Skeletal muscle tissue (tissue), 5 donors: ENCODE measurements at places on chromosomes 2 and 18. TPM values are rescaled to one million over a fixed set of nuclear protein-coding genes. Genes with fewer than 3 reads are reported as not detected.

Gene ARHGAP15
- total RNA-seq, result 33.9 TPM

Gene TOGARAM2
- total RNA-seq, result 0.52 TPM

Gene FAM98A
- 19.3 TPM for total RNA-seq

Gene UCN
- 1.0 TPM for total RNA-seq

Gene PROKR1
- total RNA-seq, result 0.52 TPM

Gene ASAP2
- 17.7 TPM for total RNA-seq

Gene SPATA3
- not detected for total RNA-seq

Gene MTCL1
- total RNA-seq, result 12.5 TPM

Gene ZAP70
- total RNA-seq, result 3.1 TPM

Gene PRPF40A
- total RNA-seq, result 34.4 TPM

Gene DNAH6
- total RNA-seq, result 1.0 TPM

Gene TMEM163
- total RNA-seq, result 1.0 TPM

Gene RAB27B
- total RNA-seq, result 1.0 TPM

Gene ENOSF1
- 14.1 TPM for total RNA-seq

Gene AMER3
- not detected for total RNA-seq

Gene PAIP2B
- 5.7 TPM for total RNA-seq

Gene CCDC68
- 0.52 TPM for total RNA-seq

Gene YWHAQ
- 140 TPM for total RNA-seq

Gene CXCR1
- 0.52 TPM for total RNA-seq

Gene GALM
- 18.3 TPM for total RNA-seq

Gene ZNF521
- 40.2 TPM for total RNA-seq

Gene GEN1
- 11.0 TPM for total RNA-seq

Gene EML6
- total RNA-seq, result 10.4 TPM

Gene NTSR2
- not detected for total RNA-seq

Gene PLGLB2
- 2.1 TPM for total RNA-seq

Gene INPP5D
- 8.4 TPM for total RNA-seq

Gene FARP2
- total RNA-seq, result 21.9 TPM

Gene EVX2
- under 0.01 TPM for total RNA-seq

Gene CCDC85A
- total RNA-seq, result 4.7 TPM

Gene IL36B
- total RNA-seq, result not detected

Gene TFPI
- 47.0 TPM for total RNA-seq

Gene HK2
- total RNA-seq, result 5.7 TPM

Gene RGPD3
- 0.52 TPM for total RNA-seq

Gene AFF3
- 8.4 TPM for total RNA-seq

Gene RAPGEF4
- 5.7 TPM for total RNA-seq

Gene SP100
- total RNA-seq, result 24.0 TPM
